Neural progenitor cell (in vitro differentiated cells): ENCODE measurements at places on chromosomes 11 and 22. TPM values are rescaled to one million over a fixed set of nuclear protein-coding genes. Genes with fewer than 3 reads are reported as not detected.

DNA sequence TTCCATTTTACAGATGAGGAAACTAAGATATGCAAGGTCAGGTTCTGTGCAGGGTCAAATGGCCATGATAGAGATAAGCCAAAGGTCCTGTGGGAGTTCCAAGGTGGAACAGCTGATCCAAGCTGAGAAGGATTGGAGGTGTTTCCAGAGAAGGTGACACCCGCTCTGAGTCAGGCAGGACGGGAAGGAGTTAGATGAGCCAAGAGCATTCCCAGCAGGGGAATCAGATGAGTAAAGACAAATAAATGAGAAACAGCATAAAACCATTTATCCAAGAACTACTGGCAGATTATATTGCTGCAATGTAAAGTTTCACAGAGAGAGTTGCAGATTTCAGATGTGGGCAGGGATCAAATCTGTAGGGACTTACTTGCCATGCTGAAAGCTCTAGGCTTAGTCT is 18.9 kb upstream of the HEPHL1 start:
- no peaks in the 10 kb centered on the region for H3K27me3 ChIP-seq
- H3K4me3 ChIP-seq, result no peak overlapping the region
- no peaks in the 10 kb centered on the region for H3K36me3 ChIP-seq
- H3K4me1 ChIP-seq, result no peaks in the 10 kb centered on the region
- DNase-seq, result no peak

GRCh38 chr11:106231591-106231990 is 154.1 kb downstream of the AASDHPPT start:
- no peaks in the 10 kb centered on the region for H3K36me3 ChIP-seq
- H3K4me1 ChIP-seq, result peaks cover 7% of the 10 kb centered on the region
- DNase-seq, result peak; percentile 18
- no peak overlapping the region for H3K4me3 ChIP-seq

GRCh38 chr11:121372028-121372427 is 79.5 kb downstream of the SC5D start:
- H3K4me3 ChIP-seq, result no peak overlapping the region
- H3K27ac ChIP-seq, result no peak overlapping the region

DNA sequence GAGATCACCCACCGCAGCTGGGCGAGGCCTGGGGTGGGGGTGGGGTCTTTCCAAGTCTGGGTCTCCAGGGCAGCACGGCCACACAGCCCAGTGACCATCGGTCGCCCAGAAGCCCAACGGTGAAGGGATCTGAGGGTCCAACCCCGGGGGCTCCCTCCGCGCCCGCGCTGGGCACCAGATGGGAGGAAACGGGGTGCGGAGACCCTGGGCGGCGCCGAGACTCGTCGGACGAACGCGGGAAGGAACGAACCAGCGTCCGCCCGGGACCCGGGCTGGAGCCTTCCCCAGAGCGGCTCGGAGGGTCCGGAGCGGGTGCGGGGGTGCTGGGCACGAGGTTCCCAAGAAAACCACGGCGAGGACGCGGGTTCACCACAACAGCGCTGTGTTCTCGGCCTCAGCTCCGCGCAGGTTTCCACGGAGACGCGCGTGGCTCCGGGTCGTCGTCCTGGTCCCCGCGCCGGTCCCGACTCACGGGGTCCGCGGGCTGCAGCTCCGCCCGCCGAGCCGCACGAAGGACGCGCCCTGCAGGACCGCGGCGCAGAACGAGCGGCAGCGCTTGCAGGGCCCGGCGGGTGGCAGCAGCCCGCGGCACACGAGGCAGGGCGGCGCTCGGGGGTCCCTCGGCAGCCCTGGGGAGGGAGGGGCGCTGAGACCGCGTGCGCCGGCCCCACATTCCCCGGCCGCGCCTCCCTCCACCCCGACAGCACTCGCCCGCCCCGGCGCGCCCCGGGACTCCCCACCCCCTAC is 2.3 kb upstream of the IL17REL start:
- no peak overlapping the region for H3K27ac ChIP-seq
- H3K4me1 ChIP-seq, result peaks cover 10% of the 10 kb centered on the region
- peak; percentile 51 for DNase-seq
- peaks cover 100% of the 10 kb centered on the region for H3K27me3 ChIP-seq
- no peaks in the 10 kb centered on the region for H3K36me3 ChIP-seq
- H3K4me3 ChIP-seq, result peak overlapping the region; percentile 43

DNA sequence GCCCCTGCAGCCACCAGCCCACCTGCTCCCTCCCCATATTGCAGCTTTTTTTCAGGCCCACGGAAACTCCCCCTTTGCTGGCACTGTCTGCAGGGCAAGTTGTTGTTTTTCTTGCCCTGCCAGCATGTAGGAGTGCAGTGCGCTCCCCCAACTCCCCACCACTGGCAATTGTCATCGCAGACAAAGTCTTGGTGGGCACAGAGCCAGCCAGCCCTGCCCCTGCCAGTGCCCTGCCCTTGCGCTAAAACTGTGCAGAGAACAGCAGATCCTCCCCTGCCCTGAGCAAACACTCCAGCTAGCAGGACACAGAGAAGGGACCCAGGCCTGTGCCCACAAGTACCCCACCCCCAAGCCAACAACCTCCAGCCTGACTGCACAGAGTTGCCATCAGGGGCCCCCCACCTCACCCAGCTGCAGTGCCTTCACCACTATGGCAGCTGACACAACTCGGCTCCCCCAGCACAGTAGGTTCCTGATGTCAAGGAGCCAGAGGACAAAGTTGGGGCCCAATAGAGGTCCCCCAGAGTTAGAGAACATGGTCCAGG is 158.1 kb upstream of the ARHGAP42 start:
- no peaks in the 10 kb centered on the region for H3K27me3 ChIP-seq
- no peak overlapping the region for H3K27ac ChIP-seq
- no peak overlapping the region for H3K4me3 ChIP-seq
- H3K4me1 ChIP-seq, result no peaks in the 10 kb centered on the region

DNA sequence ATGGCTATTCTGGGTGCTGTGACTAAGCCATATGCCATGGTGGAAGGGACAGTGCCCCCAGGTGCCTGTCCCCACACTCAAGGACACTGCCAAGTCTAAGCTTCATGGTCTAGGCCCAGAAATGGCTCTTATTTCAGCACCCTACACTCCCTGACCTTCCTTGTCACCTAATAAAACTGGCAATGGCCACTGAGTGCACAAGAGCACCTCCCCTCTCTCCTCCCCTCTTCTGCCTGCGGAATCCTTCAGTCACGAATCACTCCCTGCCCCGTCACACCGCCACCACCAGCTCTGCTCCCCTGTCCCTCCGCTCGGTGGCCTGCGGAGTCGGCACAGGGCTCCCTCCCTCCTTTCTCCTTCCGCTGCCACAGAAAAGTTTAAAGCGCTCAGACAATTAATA is 19.0 kb upstream of the LMO1 start:
- H3K27ac ChIP-seq, result no peak overlapping the region
- H3K4me1 ChIP-seq, result peaks cover 20% of the 10 kb centered on the region
- H3K27me3 ChIP-seq, result no peaks in the 10 kb centered on the region
- DNase-seq, result peak; percentile 67
- H3K4me3 ChIP-seq, result peak overlapping the region; percentile 41
- no peaks in the 10 kb centered on the region for H3K36me3 ChIP-seq

- no peak overlapping the region for H3K4me3 ChIP-seq
- DNase-seq, result no peak
- no peaks in the 10 kb centered on the region for H3K36me3 ChIP-seq
- H3K27me3 ChIP-seq, result peaks cover 36% of the 10 kb centered on the region
These were observed 12.1 kb upstream of the CHRM1 start for GRCh38 chr11:62933285-62933684.

DNA sequence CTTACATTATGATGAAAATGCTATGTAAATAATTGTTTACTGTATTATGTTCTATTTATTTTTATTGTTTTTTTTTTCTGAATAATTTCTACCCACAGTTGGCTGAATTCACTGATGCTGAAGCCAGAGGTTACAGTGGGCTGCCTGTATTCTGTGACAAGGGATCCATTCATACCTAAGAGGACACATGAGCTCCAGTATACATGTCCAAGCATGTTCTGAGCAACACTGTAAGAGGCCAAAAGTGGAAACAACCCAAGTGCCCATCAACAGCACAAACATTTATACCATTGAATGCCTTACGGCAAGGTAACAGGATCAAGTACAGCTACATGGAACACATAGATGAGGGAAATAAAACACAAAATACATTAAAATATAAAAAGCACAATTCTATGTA is 1.4 kb upstream of the SRSF8 start:
- no peak overlapping the region for H3K27ac ChIP-seq
- no peak overlapping the region for H3K4me3 ChIP-seq
- peaks cover 22% of the 10 kb centered on the region for H3K27me3 ChIP-seq
- H3K36me3 ChIP-seq, result no peaks in the 10 kb centered on the region
- DNase-seq, result no peak

GRCh38 chr22:27986459-27986858 is 67.4 kb upstream of the PITPNB start:
- no peaks in the 10 kb centered on the region for H3K27me3 ChIP-seq
- no peak overlapping the region for H3K4me3 ChIP-seq
- H3K27ac ChIP-seq, result no peak overlapping the region
- no peaks in the 10 kb centered on the region for H3K36me3 ChIP-seq

- no peak overlapping the region for H3K4me3 ChIP-seq
- H3K27ac ChIP-seq, result no peak overlapping the region
- H3K4me1 ChIP-seq, result peaks cover 18% of the 10 kb centered on the region
- H3K36me3 ChIP-seq, result no peaks in the 10 kb centered on the region
These were observed 152.4 kb upstream of the TTC12 start for GRCh38 chr11:113161711-113162591.

DNA sequence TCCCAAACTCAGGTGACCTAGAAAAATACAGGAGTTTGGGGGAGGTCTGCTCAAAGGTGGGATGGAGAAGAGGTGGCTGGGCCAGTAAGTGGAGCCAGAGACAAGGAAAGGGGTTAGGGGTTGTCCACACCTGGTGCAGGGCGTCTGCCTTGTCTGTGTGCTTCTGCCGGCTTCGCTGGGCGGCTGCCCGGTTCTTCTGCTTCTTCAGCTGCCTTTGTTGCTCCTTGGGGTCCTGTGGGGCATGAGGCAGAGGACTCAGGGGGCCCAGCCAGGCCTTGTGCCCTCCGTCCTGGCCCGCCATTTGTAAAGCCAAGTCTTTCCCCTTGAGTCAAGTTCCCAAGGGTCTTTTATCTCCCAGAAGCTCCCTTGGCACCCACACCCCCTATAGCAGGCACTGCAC is 2.5 kb downstream of the BATF2 start:
- no peak overlapping the region for H3K27ac ChIP-seq
- H3K36me3 ChIP-seq, result no peaks in the 10 kb centered on the region
- no peak for DNase-seq

- no peak overlapping the region for H3K4me3 ChIP-seq
- no peaks in the 10 kb centered on the region for H3K36me3 ChIP-seq
- no peak overlapping the region for H3K27ac ChIP-seq
- DNase-seq, result no peak
These were observed 43.6 kb downstream of the TENM4 start for GRCh38 chr11:79397252-79397651.

- no peaks in the 10 kb centered on the region for H3K36me3 ChIP-seq
- no peak overlapping the region for H3K27ac ChIP-seq
- DNase-seq, result no peak
- no peak overlapping the region for H3K4me3 ChIP-seq
- H3K4me1 ChIP-seq, result no peaks in the 10 kb centered on the region
These were observed 30.0 kb downstream of the DDX10 start for GRCh38 chr11:108694846-108695245.

DNA sequence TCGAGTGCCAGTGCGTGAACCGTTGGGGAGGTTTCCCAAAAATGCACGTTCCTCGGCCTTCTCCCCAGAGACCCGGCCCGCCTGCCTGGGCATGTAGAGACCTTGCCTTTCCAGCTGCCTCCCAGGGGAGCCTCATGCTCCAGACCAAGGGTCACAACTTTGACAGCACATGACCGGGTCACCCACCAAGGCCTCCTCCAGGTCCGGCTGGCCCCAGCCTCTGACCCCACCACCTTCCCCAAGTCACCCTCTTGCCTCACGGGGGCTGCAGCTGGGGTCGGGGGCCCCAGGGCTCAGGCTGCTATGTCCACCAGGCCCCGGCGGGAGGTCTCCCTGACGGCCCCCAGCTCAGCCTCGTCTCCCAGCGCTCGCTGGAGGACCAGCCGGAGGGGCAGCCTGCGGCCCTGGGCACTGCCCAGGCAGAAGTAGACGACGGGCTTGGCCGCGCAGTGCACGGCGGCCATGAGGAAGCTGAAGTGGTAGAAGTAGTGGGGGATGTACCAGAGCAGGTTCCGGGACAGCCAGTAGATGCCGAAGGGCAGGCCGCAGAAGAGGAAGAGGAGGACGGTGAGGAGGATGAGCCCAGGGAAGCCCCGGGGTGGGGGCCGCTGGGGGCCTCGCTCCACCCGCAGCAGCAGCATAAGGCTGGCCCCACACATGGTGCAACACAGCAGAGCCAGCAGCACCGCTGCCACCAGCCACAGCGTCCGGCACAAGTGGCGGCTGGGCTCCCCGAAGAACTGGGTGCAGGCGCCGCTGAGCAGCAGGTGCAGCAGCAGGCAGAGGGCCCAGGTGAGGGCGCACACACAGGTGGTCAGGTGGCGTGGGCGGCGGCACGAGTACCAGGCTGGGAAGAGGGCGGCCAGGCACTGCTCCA is 4.4 kb downstream of the MRGPRE start:
- no peaks in the 10 kb centered on the region for H3K36me3 ChIP-seq
- peaks cover 9% of the 10 kb centered on the region for H3K4me1 ChIP-seq
- H3K4me3 ChIP-seq, result no peak overlapping the region

GRCh38 chr22:30885591-30885990 is 83.0 kb downstream of the MORC2 start:
- no peak for DNase-seq
- H3K4me3 ChIP-seq, result no peak overlapping the region
- H3K36me3 ChIP-seq, result no peaks in the 10 kb centered on the region

- H3K4me3 ChIP-seq, result no peak overlapping the region
- H3K27me3 ChIP-seq, result no peaks in the 10 kb centered on the region
- H3K4me1 ChIP-seq, result no peaks in the 10 kb centered on the region
- no peak overlapping the region for H3K27ac ChIP-seq
- H3K36me3 ChIP-seq, result no peaks in the 10 kb centered on the region
These were observed 509.5 kb downstream of the KCNA4 start for GRCh38 chr11:29507376-29507775.

- no peaks in the 10 kb centered on the region for H3K27me3 ChIP-seq
- no peaks in the 10 kb centered on the region for H3K36me3 ChIP-seq
- H3K4me1 ChIP-seq, result peaks cover 5% of the 10 kb centered on the region
- no peak for DNase-seq
- no peak overlapping the region for H3K4me3 ChIP-seq
- no peak overlapping the region for H3K27ac ChIP-seq
These were observed 16.3 kb upstream of the CTSD start for GRCh38 chr11:1779806-1780699.

GRCh38 chr11:94926271-94926625 is 47.1 kb downstream of the CWC15 start:
- no peak overlapping the region for H3K4me3 ChIP-seq
- no peak for DNase-seq
- no peak overlapping the region for H3K27ac ChIP-seq
- H3K27me3 ChIP-seq, result no peaks in the 10 kb centered on the region
- no peaks in the 10 kb centered on the region for H3K36me3 ChIP-seq

C22orf31 gene
- total RNA-seq, result not detected in 2 replicates

HOATZ gene
- not detected in 2 replicates for total RNA-seq

CHCHD10 gene
- total RNA-seq, result 0.53 and 9.1 TPM in 2 replicates

MMP12 gene
- not detected in 2 replicates for total RNA-seq

DDI1 gene
- total RNA-seq, result not detected in 2 replicates

ADM2 gene
- total RNA-seq, result 0.13 and 2.6 TPM in 2 replicates

SYCE3 gene
- total RNA-seq, result 2.8 TPM in 1 of 2 replicates, not detected in the other

TIGD3 gene
- total RNA-seq, result 2.5 and 4.3 TPM in 2 replicates
